Heart left ventricle (tissue), 16 donors: ENCODE measurements at places on chromosomes 3 and 15. TPM values are rescaled to one million over a fixed set of nuclear protein-coding genes. Genes with fewer than 3 reads are reported as not detected.

GRCh38 chr3:101976473-101976872, 127.2 kb downstream of the NFKBIZ start:
- DNase-seq, result no peak

DNA sequence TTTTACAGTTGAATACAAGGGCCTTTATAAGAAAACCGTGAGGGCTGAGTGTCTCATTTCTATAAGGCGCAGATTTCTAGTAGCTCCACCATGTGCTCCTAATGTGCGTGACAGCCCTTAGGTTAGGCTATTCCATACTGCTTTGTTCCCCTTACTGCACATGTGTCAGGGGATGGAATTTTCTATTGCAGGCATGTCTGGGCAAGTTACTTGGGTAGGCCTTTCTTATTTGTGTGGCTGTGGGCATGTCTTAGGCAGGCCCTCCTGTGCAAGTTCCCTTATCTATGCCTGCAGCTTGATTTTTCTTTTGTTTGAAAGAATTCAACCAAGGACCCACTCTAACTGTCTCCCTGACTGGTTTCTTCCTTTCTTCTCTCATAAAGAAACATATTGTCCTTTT, 434.2 kb upstream of the CNTN3 start:
- no peak for DNase-seq

DNA sequence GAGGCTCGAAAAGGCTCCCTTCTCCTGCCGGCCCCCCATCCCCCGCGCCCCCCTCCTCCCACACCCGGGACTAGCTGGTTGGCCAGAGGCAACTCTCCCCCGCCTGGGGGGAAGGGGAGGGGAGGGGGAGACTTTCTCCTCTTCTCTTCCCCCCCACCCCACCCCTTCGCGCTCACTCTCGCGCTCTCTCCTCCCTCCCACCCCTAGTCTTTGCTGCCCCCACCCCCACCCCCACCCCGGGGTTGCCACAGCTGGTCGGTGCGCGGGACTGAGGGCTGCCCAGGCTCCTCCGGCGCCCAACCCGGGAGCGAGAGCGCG, 710 bp downstream of the MECOM start:
- DNase-seq, result no peak

- peak; percentile 81 for DNase-seq
Observed at GRCh38 chr15:101615986-101616848, 36.0 kb downstream of the TM2D3 start.

GRCh38 chr15:57924598-57924997, 140.9 kb downstream of the ALDH1A2 start:
- DNase-seq, result no peak

DNA sequence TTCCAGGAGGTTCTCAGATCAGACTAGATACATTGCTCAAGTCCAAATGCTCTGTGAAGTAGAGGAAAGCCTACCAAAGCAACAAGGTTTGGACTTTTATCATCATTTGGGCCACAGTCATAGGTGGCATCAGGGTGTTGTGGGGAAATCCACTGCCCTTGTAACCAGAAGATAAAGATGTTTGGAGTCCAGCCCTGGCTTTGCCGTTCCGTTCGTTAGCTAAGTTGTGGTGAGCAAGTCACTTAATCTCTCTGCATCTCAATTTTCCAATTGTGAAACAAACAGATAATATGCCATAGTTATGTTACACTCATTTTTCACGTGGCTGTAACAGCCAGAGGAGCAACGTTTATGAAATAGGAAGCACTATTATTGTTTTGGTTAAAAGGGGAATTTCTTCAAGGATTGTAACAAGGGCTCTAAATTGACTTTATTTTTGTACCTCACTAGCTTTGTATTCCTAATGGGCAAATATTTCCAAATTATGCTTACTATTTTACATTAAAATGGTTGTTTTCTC, 125.6 kb downstream of the CD47 start:
- DNase-seq, result no peak

DNA sequence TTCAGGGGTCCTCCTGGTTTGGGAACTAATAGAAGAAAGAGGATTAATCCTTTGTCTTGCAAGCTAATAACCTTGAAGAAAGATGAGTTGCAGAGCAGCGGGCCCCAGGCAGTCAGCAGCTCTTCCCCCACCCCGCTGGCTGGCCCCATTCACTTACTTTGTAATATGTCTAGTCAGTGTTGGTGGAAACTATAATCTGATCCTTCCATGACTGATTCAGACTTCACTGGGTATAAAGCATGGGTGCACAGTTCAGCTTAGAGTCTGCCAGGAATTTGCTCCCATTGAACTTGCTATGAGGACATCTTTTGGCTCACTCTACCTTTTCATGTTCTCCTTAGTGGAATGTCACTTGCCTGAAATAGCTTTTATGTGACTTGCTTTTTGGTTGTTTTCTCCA, 117.7 kb downstream of the CCNL1 start:
- no peak for DNase-seq

GRCh38 chr3:24944805-24945520, 450.3 kb upstream of the THRB start:
- DNase-seq, result no peak

DNA sequence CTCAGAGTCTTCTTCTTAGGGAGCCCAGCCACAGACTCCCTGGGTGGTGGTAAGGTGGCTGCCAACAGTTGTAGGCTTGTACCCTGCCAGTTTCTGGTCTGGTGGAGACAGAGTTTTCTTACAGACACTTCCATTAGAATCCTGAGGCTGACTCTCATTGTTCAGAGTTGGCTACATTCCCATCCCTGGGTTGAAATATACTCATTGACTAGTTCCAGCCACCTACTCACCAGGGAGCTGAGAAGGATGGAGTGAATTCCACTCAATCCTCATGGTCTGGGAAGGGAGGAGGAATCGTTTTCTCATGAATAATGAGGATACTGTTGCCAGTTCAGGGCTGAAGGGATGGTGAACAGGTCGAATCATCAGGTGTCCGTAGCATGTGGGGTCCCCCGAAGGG, 226.5 kb upstream of the PROK2 start:
- DNase-seq, result no peak

GRCh38 chr3:33826688-33827087, 28.3 kb downstream of the PDCD6IP start:
- DNase-seq, result no peak

GRCh38 chr3:126527455-126528211, 3.7 kb downstream of the CHST13 start:
- DNase-seq, result peak; percentile 34

DNA sequence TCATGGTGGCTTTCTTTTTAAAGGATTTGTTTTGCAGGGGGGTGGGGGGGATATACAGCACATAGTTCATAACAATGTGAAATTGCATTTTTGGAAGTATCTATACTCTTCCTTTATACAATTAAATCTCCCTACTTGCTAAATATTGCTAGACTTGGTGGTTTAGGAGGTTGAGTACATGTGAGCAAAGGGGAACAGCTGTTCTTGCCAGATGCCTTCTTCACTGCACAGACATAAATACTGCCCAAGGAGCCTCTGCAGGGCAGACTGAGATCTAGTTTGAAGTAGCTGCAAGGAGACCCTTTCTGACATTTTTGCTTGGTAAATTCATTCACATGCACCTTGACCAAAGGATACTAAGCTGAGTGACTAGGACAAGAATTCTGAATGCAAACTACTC, 228.6 kb upstream of the IL12A start:
- DNase-seq, result no peak

The STAC gene
- total RNA-seq, result 1.3 TPM

The SUCNR1 gene
- 0.07 TPM for total RNA-seq

The SCN11A gene
- total RNA-seq, result 0.11 TPM

The SLC38A3 gene
- 9.3 TPM for total RNA-seq

The GOLGA6A gene
- total RNA-seq, result not detected
